ENCODE measurements at places on chromosomes 2 and 18.

DNA sequence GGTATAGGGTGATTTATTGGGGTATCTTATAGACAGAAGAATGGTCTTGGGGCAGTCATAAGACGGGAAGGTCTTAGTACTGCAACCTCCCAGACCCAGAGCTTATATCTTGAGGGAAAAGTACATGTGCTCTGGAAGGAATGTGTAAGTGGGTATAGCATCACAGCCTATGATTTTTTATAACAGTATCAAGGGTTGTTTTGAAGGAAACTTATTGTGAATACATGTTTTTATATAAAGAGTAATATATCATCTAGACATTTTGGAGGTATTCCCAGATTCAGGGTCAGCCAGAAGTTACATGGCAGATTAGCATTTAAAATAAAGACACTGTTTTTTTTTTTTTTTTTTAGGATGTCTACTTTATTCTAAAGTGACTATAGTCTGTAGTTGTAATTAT is 47.6 kb upstream of the STON1 start:
- no peak for DNase-seq

DNA sequence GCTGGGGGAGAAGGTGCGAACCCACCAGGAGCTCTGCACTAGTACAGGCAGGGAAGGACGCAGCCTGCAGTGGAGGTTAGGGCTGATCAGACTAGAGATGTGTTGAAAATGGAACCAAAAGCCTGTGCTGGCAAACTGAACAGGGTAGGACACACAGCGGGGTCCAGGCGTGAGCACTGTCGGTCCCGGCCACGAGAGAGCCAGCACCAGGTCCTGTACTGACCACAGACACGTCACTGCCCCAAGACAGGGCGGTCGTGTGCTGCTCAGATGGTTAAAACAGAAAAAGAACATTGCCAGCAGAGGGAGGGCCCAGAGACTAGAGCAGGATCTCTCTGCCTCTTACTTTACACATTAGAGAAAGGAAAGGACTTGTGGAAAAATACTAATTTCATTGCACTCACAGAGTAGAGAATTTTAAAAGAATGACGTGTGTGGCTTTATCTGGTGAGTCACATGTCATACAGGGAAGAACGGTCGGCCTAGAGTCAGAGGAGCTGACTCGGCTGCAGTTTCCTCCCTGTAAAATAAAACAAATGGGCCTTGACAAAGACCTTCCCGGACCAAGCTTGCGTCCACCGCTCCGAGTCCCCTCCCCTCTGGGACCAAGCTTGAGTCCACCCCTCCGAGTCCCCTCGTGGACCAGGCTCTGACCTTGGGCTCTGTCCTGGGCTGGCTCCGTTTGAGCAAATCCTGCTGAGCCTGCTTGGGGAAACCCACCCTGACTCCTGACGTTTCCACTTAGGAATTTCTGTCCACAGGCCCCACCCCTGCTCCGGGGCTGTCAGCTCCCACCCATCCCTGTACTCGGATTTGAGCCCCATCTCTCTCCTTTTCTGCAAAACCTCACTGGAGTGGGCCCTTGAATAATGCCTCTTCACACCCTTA is 16.7 kb upstream of the ADI1 start:
- DNase-seq, result no peak

DNA sequence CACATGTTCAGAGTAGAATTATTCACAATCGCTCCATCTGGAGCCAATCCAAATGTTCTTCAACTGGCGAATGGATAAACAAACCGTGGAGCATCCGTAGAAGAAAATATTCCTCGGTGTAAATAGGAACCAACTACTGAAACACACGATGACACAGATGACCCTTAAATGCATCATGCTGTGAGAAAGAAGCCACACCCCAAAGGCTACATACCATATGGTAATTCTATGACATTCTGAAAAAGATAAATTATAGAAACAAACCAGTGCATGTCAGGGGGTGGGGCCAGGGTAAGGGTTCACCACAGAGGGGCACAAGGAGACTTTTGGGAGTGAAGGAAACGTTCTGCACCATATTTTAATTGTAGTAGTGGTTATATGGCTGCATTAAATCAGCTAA is 312.2 kb upstream of the SMIM21 start:
- DNase-seq, result no peak

DNA sequence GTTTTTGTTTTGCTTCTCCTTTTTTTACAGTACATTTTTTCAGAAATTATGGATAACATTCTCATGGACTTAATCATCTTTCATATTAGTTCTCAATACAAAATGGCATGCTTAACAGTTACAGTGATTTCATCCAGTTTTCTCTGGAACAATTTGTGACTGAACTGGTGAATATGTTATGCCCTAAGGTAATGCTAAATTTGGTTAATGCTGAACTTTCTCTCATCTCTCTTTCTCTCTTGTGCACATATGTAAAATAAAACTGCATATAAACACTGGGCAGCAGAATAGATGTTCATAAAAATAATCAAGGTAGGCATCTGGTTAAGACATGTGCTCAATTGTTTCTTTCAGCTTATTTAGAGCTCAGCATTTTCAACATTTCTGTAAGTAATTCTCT is 196.3 kb upstream of the TMEFF2 start:
- DNase-seq, result no peak

- no peak for DNase-seq
Measured at GRCh38 chr18:55522011-55522410, 66.0 kb downstream of the TCF4 start.

- DNase-seq, result no peak
Measured at GRCh38 chr2:36338124-36338826, 17.3 kb upstream of the CRIM1 start.

- no peak for DNase-seq
Measured at GRCh38 chr2:190713471-190713870, 64.6 kb downstream of the NAB1 start.

GRCh38 chr2:183375821-183376220 is 251.6 kb downstream of the NUP35 start:
- no peak for DNase-seq

DNA sequence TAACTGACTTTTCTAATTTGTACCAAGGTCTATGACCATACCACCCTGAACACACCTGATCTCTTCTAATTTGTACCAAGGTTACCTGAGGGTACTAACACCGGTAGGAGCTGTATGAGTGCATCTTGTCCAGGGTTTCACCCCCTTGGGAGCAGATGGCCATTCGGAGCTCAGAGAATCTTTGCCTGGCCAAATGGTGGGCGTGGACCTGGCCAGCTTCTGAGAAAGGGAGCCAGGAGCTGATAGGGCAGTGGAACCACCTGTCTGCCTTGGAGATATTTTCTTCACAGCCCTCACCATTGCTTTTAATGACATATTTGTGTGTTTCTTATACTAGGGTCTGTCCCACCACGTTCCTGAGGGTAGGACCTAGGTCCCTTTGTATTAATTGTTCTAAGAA is 188.9 kb downstream of the LDLRAD4 start:
- no peak for DNase-seq

GRCh38 chr2:1538663-1539062 is 125.4 kb downstream of the TPO start:
- DNase-seq, result no peak

GRCh38 chr2:26139269-26140183 is 33.4 kb upstream of the GAREM2 start:
- DNase-seq, result no peak

DNA sequence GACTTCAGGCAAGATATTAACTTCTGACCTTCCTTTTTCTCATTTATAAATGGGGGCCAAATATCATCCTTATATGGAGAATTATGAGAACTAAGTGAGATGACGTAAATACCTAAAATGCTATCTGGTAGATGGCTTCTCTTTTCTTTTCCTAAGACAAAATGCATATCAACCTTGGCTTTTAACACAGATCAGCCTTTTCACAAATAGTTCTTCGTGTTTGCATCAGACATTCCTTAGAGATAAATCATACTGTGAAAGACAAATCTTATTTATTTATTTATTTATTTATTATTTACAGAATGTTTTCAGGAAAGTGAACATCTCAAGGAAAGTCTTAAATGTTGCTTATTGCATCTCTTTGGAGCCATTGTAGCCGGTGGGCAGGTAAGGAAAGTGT is 62.8 kb downstream of the NBEAL1 start:
- DNase-seq, result no peak

- DNase-seq, result no peak
Measured at GRCh38 chr2:189545418-189545817, 35.2 kb downstream of the SLC40A1 start.

GRCh38 chr2:105449076-105449475 is 50.2 kb upstream of the FHL2 start:
- DNase-seq, result no peak

DNA sequence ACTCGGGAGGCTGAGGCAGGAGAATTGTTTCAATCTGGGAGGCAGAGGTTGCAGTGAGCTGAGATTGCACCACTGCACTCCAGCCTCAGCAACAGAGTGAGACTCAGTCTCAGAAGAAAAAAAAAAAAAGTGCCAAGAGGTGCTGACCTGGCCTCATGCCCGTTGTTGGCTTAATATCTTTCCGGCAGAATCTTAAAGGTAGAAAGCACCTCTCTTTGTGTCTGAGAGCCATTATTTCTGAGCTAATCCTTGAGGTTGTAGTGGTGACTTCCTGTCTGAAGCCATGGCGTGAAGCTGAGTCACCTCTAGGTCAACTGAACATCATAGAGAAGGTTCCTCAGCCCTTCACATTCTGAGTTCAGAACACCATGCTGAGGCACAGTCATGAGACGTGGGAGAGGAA is 60.4 kb downstream of the WDSUB1 start:
- no peak for DNase-seq

GRCh38 chr2:237291138-237291792 is 122.7 kb downstream of the COL6A3 start:
- peak; percentile 22 for DNase-seq

DNA sequence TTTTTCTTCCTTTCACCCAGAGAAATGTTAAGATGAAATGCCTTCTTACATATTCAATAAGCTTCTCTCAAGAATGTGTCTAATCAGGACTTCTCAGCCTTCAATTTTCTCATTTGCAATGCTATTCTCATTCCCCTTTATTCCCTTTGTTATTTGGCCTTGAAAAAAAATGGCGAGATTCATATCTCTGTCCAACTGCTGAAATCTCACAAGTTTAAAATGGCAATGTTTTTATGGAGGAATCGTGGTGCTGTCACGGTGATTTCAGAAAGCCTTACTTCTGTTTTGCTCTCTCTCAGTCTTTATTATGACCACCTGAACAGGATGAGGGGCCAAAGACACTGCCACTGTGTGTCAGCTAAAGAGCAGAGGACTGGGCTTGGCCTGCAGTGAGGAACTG is 928.5 kb downstream of the DCC start:
- no peak for DNase-seq

GRCh38 chr2:54143780-54144179 is 28.4 kb downstream of the ACYP2 start:
- DNase-seq, result no peak

- no peak for DNase-seq
Measured at GRCh38 chr2:62686012-62686685, 19.4 kb upstream of the EHBP1 start.

GRCh38 chr2:238978497-238978896 is 130.6 kb downstream of the TWIST2 start:
- no peak for DNase-seq

DNA sequence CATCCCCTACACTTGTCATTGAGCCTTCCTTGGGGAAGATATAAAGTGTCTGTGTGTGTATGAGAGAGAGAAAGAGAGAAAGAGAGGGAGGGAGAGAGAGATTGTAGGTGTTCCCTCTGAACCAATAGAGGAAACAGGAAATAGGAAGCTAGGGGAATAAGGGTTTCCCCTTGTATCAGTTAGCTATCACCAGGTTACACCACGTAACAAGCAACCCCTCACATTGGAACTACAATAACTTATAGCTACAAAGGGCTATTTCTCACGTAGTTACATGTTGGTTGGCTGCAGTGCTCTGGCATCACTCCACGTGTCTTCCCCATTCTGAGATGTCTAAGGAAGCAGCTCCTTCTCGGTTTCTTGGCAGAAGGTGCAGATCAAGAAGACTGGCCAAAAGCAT is 41.0 kb upstream of the ARL4C start:
- DNase-seq, result no peak

DNA sequence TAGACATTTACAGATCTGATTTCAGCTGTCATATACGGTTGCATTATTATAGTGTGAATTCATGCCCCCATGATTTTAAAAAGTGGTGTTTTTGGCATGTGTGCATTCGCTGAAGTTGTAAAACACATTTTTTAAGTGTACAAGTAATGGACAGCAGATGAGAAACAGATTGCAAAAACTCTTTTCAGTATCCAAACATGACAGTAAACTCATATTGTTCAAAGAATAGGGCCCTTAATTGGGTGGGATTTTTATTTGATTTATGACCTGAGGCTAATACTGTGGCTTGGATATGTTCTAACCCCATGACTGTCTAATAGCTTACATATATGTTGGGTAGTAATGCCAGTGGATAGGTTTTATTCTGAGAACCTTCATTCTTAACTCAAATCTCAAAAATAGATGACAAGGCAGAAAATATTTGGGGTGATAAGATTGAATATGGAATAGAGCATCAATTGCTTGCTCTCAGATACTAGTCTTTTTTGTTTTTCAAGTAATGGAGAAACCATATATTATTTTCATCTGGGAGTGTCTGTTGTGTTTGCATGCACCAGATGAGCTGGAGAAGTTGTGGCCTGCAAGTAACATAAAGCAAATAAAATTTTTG is 118.6 kb downstream of the PARD3B start:
- DNase-seq, result no peak

- no peak for DNase-seq
Measured at GRCh38 chr2:86697551-86698104, 22.5 kb upstream of the RMND5A start.

GRCh38 chr18:44777457-44778192 is 96.9 kb downstream of the SETBP1 start:
- DNase-seq, result no peak

DNA sequence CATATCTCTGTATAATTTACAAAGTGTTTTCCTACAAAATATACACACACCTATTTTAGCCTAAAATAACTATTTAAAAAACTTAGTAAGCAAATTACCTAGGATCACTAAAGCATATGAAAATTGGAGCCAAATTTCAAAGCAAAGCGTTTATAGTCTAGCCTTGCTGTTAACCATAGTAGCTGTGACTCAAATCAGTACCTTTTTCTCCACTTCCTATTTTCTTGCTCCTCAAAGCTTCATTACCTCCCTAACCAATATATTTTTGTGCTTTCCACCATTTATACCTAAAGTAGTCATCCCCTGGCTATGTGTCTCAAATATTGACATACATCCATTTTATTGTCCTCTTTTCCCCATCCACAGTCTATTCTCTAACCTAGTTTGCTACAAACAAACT is 73.1 kb downstream of the ERBB4 start:
- DNase-seq, result no peak

GRCh38 chr2:232929303-232930058 is 59.4 kb downstream of the SNORC start:
- no peak for DNase-seq

- no peak for DNase-seq
Measured at GRCh38 chr2:63378589-63378988, 209.7 kb downstream of the WDPCP start.

GRCh38 chr2:231001921-231002320 is 6.0 kb downstream of the SPATA3 start:
- DNase-seq, result no peak

- no peak for DNase-seq
Measured at GRCh38 chr18:1392046-1392445, 487.4 kb downstream of the ADCYAP1 start.

- DNase-seq, result no peak
Measured at GRCh38 chr2:120402067-120402433, 56.1 kb downstream of the INHBB start.

- DNase-seq, result no peak
Measured at GRCh38 chr2:15432642-15433256, 128.4 kb downstream of the NBAS start.

GRCh38 chr18:46343456-46343855 is 239.3 kb downstream of the HAUS1 start:
- no peak for DNase-seq

- no peak for DNase-seq
Measured at GRCh38 chr2:58339548-58340243, 98.6 kb upstream of the FANCL start.

All from activated CD4-positive, alpha-beta T cell treated with anti-CD3 and anti-CD28 coated beads for 24 hours (primary cell).